ENCODE measurements at places on chromosomes 3 and 15. TPM values are rescaled to one million over a fixed set of nuclear protein-coding genes. Genes with fewer than 3 reads are reported as not detected.

DNA sequence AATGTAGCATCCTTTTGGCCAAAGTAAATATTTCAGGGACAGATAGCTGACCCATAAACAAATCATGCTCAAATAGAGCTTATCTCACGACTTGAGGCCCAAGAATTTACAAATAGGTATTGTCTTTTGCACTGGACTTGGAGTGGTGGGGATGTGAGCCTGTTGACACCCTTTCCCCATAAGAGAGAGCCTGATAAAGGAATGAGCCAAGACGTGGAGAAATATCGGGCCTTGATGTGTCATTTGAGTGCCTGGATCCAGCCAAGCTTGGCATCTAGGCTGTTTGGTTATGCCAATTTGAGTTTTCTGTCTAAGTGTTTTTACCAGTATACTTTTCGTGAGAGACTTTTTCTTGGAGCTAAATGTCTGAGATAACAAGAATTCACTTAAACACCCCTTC, 112.9 kb upstream of the RGMA start:
- DNase-seq: no peak

DNA sequence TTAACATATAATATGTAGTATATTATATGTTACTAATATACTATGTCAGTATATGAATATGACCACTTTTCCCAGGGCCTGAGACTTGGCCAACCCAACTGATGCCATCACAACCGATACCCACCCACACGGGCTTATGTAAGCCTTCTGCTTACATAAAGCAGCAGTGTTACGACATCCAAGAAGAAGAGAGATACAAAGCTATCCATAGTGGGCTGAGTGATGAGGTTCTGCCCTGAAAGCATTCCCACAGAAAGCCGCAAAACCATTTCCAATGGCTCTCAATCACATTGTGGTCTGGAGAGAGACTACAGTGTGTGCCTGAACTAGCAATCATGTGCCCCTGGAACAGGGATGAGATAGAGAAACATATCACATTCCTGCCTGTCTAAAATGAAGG, 177.9 kb downstream of the PLOD2 start:
- no peak for DNase-seq

GRCh38 chr15:70466895-70467529, 296.3 kb downstream of the UACA start:
- peak; percentile 81 for DNase-seq

DNA sequence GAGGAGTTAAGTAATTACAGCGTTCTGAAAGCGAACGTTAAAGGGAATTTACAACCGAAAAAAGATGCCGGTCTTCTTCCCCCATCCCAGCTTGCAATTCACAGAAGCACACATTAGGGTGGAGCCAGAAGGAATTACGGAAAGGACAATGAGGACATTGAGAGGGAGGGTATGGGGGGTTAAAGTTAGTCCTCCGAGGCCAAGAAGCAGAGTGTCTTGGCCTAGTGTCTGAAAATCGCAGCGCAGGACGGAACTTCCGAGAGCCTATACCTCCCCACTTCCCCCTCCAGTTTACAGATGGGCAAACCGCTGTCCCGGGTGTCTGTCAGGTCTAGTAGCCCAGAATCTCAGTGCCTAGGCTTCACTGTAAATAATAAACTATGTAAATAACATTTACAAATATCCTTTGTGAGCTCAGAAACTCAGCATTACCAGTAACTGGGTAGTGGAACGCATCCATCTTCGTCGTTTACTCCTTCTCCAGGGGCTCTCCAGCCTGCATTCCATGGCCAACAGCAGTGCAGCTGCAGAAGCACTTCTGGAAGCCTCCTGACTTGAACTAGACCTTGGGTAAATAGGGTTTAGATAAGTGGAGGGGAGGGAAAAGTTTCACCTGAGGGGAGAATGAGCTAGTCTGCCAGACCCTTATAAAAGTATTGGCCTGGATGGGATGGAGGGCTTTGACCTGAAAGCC, 922 bp downstream of the ADPRH start:
- DNase-seq: peak; percentile 87

DNA sequence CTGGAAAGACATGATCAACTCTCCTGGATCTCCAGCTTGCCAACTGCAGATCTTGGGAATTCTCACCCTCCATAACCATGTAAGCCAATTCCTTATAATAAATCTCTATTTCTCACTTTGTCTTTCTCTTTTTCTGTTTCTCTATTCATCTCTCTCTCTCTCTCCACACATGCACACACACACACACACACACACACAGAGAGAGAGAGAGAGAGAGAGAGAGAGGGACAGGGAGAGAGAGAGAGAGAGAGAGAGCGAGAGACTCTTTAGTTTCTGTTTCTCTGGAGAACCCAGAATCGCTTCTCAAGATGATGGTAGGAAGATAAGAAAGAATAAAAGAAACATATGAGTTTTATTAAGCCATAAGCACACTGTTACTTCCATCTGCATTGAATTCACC, 111.9 kb downstream of the BCHE start:
- no peak for DNase-seq

DNA sequence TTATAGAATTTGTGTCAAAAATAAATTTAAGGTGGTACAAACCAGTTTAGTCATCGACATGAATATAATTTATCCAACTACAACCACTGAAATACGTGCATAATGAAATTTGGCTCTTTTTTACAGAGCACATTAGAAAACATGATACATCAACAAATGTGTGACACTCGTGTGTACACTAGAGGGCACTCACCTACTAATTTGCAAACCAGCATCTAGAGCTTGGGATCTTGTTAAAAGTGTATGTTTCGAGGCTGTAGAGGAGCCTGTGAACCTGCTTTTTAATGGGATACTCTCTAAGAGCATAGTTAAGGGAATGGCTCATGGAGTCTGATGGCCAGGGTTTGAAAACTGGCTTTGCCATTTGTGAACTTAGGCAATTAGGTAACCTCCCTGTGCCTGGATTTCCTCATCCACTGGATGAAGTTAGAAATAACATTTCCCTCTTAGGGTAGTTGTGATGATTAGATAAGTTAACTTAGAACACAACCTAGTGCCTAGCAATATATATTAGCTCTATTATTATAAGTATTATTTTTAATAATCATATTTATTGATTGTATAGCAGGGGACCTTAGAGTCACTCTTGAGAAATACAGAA, 8.8 kb upstream of the CPOX start:
- no peak for DNase-seq

GRCh38 chr15:70892002-70892911, at the start of the genes LRRC49 and THAP10:
Gene LRRC49 (plus strand): TSS chr15:70892826. CDS start chr15:70892895, 69 bp downstream.
Gene THAP10 (minus strand): TSS chr15:70892433. CDS start chr15:70892272, 161 bp downstream.
- peak; percentile 81 for DNase-seq

DNA sequence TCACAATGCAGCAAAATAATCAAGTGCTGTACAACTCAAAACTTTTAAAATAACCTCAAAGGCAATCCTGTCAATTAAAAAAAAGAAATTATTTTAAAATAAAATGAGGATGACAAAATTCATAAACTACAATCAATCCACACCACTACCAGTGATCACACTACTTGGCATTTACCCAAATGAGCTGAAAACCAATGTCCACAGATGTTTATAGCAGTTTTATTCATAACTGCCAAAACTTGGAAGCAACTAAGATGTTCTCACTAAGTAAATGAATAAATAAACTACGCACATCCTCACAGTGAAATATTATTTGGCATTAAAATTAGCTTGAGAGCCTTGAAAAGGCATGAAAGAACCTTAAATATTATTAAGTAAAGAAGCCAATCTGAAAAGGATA, 121.3 kb downstream of the STAG1 start:
- no peak for DNase-seq

GRCh38 chr15:74406992-74407705, 26.6 kb downstream of the SEMA7A start:
- DNase-seq: no peak

DNA sequence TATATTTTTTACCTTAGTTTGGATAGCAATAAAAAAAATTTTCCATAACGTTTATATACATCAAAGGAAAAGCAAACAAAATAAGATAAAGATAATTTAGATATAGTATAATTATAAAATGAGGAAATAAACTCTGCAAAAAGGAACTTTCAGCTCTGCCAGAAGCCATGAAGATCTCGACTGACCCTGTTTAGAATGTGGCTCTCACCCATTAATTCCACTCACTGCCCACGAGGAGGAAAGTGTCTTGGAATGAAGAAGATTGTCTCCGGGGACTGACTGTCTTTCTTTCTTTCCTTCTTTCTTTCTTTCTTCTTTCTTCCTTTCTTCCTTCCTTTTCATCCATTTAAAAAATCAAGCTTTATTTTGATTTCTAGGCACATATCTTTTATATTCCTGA, 20.1 kb upstream of the PRR20G start:
- DNase-seq: no peak

- peak; percentile 58 for DNase-seq
Measured at GRCh38 chr3:127077068-127077467, 94.2 kb downstream of the PLXNA1 start.

GRCh38 chr3:150800722-150801121, 37.8 kb upstream of the SIAH2 start:
- no peak for DNase-seq

DNA sequence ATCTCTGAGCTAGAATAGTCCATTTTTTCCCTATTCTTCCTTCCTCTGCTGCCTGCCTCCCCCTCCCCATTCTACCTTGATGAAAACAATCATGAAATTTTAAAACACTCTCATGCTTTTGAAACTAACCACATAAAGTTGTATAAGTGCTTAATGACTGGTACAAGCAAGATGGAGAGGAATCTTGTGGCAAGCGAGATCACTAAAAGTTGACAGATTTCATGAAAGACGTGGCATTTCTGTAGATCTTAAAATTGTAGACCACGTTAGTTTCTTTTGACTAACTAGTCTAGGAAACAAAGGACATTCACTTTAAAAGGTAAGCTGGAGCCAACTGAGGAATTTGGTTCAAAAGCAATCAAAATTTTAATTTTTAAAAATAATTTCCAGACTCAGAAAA, 35.4 kb downstream of the HHLA2 start:
- no peak for DNase-seq

DNA sequence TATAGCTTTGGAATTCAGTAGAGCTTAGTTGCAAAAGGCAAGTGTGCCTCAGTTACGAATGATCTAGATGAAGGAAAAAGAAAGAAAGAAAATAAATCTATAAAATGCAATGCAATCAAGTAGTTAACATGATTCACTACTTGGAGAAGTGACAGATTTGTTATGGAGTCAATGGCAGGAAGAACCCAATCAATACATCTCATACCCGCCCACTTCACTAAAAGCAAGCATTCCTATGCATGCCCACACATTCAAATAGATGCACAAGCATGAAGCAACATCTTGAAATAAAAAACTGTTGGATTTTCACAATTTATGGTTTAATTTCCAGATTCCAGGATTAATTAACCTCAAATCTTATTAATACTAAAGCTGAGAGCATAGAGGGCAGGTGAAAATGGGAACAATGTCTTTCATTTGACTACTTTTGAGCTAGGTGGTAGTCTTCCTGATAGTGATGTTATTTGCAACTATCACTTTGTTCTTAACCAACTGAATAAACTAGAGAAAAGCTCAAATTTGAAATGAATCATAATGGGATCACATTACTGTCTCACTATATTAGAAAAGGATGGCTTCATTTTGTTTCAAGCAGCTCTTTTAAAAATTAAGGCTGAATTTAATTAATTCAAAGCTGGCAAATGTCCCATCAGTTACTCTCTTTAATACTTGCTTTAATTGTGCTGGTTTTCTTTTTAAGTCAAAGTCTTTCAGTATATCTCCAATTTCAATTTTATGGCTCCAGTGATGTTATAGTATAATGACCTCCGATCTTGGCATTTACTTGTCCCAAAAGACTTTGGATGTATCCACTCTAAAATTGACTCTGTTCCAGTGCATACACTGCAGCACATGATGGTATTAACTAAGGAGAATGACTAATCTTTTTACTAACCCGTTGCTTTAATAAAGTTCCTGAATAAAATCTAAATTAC, 46.7 kb upstream of the CCDC50 start:
- no peak for DNase-seq

DNA sequence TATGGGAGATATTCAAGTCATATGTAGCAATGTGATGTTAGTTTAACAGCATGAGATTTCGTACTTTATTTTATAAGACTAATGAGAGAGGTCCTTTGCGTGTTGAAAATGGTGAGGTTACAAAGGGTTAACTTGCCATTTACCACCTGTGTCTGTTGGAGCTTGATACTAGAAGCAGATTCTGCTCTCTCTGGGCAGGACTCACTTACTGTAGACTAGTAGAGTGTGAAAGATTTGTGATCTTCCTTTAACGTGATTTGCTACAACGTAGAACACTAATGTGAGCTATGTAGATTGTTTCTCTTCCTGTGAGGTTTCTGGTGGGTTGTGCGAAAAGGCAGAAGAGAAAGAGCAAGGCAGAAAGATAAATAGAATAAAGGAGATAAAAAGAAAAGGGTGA, 1.1 kb downstream of the TP63 start:
- no peak for DNase-seq

DNA sequence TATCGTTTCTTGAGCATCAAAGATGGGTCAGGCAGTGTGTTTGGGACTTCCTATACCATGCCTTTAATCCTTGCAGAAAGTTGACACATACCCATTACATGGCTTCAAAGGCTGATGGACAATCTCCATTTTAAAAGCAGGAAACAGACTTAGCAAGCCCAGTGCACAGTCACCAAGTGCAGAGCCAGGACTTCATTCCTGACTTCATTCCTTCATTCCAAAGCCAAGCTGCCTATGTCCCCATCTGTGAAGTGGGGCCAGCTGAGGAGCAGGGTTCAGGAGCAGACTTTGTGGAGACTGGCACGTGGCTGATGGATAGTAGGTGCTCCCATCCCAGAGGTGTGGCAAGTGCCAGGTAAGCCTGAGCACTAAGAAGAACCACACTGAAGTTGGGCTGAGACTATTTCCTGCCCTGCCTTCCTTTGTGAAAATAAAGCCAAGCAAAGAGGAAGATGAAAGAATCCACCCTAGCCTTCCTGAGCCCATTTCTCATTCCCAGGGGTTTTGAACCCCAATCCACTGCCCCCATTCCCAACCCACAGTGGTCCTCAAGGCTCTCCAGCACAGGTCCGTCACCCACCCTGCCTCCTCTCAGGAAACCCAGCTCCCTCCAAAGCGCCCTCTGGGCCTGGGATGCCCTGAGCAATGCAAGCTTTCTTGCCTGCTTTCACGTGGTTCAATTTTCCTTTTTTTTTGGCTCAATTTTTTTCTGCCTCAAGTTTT, 1.8 kb downstream of the CX3CR1 start:
- DNase-seq: no peak

DNA sequence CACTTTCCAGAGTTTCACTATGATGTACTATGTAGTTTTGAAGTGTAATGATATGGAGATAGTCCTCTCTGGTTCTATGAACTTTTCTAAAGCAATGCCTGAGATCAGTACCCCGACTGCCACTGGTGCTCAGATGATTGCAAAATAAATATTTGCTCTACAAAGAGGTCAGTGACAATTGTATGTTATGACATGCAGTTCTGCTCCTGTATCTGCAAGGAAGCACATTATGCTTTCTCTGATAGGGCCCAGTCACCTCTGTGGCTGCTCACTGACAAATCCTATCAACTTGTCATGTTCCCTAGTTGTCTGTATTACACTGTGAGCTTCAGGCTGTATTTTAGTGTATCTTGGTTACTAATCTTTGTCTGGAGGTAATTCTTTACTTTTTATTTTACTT, 362.6 kb downstream of the ROBO1 start:
- no peak for DNase-seq

The ISG20 gene
- total RNA-seq: 141 TPM

The SERINC4 gene
- not detected for total RNA-seq

The ATP8B4 gene
- total RNA-seq: 29.1 TPM

The USP13 gene
- 9.4 TPM for total RNA-seq

The SEMA6D gene
- 2.3 TPM for total RNA-seq

The CFAP100 gene
- total RNA-seq: not detected

The PLA1A gene
- total RNA-seq: 6.8 TPM

The LRRIQ4 gene
- not detected for total RNA-seq

The DCLK3 gene
- not detected for total RNA-seq

The ZBBX gene
- not detected for total RNA-seq

The HDGFL3 gene
- total RNA-seq: 24.2 TPM

All from spleen (tissue), 13 donors.